ENCODE measurements at places on chromosomes 7 and 10.

DNA sequence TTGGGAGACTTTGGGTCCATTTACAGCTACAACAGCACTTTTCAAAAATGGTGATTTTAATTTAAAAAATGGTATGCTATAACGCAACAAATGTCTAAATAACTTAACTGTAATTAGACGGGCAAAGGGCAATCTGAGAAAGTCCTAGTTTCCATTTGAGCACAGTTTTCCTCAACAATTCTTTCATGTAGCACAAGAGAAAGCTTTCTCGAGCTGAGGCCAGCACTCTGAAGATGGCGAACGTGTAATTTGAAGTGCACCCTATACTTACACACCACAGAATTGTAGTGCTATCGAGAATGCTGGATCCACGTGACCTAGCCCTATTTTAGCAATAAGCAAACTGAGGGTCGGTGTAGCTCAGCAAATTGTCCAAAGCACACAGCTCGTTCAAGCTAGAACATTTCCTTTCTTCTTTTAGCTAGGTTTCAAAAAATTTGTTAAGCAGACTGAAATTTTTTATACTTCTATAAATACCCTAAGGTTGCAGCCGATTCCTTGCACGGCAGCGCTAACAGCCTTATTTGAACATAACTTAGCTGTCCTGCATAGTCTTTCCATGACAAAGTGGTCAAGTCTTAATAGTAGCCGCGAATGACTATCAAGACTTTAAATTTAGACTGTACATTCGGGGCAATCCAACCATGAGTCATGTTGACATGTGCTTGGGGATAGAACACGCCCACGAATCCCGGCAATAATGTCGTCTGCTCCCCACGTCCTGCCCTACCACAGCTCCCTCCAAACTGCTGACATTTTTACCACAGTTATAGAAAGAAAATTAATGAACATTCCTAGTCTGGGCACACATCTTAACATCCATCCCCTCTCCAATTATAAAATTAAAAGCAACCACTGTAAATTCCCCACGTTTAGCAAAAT, 10.0 kb downstream of the KLF6 start:
- no peak for DNase-seq

DNA sequence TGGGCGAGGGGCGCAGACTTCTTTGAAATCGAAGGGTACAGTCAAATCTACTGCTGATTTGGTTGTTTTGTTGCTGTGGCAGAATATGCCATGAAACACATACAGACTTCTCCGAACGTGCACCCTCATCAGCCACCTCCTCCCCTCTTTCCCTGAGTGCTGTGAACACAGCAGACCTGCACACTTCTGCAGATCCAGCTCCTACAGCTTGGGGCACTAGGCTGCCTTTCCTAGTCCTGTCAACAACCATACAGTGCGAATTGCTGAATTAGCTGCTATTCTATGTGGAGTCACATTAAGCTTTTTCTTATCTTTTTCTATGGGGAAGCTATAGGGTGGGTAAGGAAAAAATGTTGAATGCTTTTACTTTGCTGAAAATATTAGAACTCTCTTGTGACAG, 57.5 kb downstream of the COL17A1 start:
- DNase-seq = no peak

DNA sequence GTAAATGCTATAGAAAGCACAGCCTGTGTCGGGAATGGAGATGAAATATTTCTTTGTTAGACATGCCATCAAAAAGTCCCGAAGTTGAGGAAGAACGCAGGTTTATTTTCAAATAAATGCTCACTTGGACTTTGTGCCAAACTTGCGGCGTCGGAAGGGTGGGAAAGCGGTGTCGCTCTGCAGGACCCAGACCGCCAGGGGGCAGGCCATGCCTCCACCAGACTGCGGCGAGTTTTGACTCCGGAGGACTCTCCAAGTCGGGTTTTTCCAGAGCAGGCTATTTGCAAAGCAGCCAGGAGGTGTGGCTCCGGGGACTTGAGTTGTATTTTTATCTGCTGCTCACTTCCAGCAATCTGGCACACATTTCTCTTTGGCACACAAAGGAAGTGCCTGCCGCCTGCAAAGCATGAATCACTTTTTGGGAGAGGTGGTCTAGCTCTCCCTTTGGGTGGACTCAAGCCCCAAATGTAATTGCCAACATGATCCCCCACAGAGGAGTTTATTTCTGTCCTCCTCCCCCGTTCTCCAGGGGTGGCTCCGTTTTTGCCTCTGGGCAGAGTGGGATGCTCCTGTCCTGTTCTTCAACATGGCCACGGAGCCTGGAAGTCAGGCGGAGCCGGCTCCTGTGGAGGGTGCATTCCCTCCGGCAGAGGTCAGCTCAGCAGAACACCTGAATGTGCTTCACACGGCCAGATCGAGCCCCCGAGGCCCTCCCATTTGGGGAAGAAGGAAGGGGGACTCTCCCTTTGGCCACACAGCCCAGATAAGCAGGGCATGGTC, 82.3 kb upstream of the GPR26 start:
- no peak for DNase-seq

GRCh38 chr7:133358708-133359107, 105.8 kb downstream of the EXOC4 start:
- no peak for DNase-seq

- no peak for DNase-seq
These were observed 95.5 kb downstream of the PPP1R17 start for GRCh38 chr7:31782411-31782991.

DNA sequence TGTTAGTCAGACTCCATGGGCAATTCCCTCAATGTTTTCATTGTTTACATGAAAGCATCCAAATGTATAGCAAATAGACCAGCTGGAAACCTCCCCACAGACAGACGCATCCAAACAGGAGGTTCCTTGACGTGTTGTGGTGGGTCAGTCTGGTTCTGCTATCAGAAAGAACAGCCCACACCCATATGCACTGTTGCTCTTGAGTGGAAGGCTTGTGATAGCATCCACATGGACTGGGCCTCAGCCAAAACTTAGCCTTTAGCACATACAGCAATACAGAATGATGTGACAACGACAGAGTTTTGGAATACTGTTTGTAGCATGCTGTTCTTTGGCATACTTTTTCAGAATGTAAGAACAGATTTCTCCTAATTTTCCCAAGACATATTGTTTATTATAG, 299.2 kb upstream of the ETV1 start:
- no peak for DNase-seq

DNA sequence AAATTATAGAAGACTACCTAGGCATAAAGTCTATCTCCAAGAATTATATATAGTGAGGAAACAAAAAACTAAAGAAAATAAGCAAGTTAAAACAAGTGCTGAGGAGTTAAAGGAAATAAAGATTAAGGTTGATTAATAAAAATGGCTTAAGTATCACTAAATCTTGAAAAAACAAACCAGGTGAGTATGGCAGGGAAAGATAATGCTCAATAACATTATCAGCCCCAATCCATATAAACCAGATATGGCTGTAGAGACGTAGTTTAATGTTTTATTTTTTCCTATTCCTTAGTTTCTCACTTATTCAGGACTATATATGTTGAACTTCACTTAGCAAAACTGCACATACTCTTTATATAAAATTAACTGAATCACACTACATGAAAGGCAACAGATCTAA, 4.4 kb downstream of the WASL start:
- no peak for DNase-seq

GRCh38 chr7:75579899-75580298, 87.8 kb downstream of the SPDYE5 start:
- no peak for DNase-seq

GRCh38 chr10:129741280-129741977, 222.6 kb downstream of the EBF3 start:
- DNase-seq = no peak

- no peak for DNase-seq
These were observed 94.7 kb downstream of the LARP4B start for GRCh38 chr10:836782-837181.

DNA sequence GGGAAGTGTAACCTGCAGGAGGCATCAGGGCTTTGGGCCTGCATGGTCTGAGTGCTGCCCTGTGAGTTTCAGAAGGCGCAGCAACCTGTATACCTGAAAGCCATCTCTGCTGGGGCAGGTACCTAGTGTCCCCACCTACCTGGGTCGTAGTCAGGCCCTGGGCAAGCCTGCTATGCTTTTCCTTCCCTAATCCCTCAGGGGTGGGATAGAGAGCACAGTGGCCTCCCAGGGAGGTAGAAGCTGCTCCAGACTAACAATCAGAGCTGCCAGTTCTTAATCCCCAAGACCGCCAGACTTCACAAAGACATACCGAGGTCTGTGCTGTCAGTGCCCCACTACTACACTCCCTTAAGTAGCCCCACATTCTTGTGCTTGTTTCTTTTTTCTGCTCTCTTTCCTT, 52.0 kb downstream of the PTEN start:
- no peak for DNase-seq

DNA sequence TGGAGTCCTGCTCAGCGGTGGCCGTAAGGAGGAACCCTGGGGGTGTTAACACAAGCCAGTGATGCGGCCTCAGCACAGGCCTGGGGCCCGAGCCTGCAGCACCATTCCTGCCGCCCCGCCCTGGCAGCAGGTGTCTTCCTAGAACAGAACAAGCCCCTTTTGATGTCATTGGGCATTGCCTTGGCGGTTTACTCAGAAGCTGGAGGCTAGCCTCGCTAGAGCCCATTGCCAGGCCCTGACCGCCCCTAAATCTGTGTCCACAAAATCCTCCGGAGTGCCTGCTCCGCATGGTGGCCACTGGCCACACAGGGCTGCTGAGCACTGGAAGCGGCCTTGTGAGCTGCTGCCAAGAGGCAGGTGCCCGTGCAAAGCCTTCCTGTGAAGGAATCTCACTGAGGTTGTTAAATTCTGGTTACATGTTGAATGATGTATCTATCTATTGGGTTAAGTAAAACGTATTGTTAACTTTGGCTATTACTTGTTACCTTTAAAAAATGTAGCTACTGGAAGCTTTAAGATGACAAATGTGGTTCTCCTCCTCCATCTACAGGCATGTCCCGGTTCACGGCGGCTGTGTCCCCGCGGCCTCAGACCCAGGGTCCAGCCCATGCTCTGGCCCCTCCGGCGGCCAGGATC, 1.2 kb upstream of the INPP5A start:
- DNase-seq = no peak

DNA sequence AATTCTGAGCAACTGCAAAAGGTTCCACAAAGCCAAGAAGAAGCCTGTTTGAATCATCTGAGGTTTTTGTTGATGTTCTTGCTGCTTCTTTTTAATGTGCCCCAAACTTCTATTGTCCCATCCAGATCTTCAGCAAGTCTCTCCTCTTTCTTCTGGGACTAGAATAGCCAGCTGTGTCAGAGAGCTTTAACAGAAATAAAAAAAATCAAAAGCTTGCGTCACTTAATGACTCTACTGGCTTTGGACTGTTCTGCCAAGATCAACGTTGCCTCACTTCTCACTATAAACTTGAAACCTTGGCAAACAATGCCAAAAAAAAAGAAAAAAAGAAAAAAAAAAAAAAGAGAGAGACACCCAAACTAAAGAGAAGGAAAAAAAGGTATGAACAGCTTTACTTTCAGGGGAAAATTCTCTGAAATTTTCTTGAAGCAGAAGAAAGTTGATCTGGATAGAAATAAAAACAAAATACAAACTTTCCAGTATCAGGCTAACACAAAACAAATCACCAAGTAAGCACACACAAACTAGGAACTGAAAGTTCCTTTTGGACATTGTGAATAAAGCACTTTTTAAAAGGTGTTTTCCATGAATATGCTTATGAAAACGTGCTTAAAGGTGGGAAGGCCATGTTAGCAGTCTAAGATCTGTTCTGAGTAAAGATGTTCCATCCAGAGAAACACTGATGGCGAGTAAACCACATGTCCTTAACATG, 14.8 kb downstream of the USP54 start:
- DNase-seq = no peak

DNA sequence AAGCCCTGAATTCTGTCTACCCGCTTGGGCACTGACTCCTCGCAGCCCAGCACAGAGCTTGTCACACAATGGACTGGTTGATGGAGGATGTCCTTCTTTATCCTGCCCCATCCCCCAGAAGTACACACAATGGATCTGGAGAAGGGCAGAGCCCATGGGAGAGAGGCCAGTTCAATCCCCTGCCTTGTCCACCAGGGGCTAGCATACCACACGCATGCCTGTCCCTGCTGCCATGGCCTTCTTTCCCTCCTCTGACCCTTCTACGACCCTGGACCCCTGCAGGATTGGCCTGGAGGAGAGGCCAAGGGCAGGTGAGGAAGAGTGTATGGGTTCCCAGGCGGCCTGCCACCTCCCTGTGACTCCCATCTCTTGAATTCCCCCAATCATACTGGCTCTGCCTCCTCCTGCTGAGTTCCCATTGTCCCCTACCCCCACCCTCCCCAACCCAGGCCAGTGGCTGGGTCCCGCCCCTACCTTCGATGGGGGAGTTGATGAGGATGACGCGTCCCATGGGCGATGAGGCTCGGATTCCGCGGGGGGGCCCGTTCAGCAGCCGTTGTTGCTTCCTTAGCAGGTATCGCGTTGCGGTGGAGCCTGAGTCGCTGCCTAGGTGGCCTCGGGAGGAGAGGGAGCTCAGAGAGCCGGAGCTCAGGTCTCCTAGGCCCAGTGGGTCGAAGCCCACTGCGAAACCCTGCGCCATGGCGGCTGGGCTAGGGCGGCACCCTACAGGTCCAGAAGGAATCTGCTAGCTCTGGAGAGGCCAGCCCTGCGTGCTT, 1.2 kb downstream of the PDZD7 start:
- DNase-seq = no peak

DNA sequence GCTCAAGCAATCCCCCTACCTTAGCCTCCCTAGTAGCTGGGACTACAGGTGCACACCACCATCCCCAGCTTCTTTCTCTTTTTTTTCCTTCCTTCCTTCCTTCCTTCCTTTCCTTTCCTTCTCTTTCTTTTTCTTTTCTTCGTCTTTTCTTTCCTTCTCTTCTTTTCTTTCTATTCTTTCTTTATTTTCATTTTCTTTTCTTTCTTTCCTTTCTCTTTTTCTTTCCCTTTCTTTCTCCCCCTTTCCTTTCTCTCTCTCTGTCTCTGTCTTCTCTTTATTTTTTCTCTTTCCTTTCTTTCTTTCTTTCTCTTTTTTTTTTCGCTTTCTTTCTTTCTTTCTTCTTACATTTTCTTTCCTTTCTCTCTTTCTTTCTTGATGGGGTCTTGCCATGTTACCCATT, 621.3 kb downstream of the GALNT17 start:
- DNase-seq = no peak

- DNase-seq = no peak
These were observed 55.8 kb upstream of the DYNC1I1 start for GRCh38 chr7:95716357-95717122.

DNA sequence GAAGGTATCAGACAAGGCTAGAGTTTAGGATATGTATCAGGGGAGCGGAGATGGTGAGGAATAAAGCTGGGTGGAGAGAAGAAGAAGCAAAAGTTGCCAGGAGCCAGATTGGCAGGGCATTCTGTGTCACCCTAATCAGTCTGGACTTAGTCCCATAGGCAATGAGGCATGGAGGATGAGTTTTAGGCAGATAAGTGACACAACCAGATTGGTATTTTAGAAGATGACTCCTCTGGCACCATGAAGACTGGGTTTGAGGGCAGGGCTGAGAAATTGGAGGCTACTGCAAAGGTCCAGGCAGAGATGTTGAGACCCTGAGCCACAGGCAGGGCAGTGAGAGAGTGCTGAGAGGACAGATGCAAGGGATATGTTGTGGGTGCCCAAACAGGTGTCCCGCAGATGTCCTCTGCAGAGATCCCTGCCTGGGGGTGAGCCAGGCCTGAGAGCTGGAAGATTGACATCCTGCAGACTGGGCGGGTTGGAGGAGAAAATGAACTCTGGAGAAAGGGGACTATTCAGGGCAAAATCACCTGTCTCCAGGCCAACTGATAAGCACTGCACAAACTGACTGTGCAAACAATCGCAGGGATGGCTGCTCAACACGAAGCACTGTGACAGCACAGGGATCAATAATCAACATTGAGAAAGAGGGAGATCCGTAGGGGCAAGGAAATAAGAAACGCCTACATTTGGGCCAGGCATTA, 11.9 kb upstream of the HABP2 start:
- no peak for DNase-seq

GRCh38 chr7:141674702-141675101, 27.3 kb downstream of the DENND11 start:
- no peak for DNase-seq
